Activated CD8-positive, alpha-beta memory T cell treated with anti-CD3 and anti-CD28 coated beads for 1 hour (primary cell): ENCODE measurements at places on chromosomes 3 and 15.
A peak's percentile ranks its signal among the peaks of the same experiment; 100 is the strongest.

GRCh38 chr3:115808244-115808643 is 184.9 kb downstream of the GAP43 start:
- DNase-seq = no peak

GRCh38 chr15:68553994-68554720 is 24.6 kb upstream of the CORO2B start:
- peak; percentile 10 for DNase-seq

- DNase-seq = no peak
These were observed 28.0 kb downstream of the SENP8 start for GRCh38 chr15:72146221-72146620.

GRCh38 chr15:28113394-28114113 is 14.4 kb upstream of the OCA2 start:
- DNase-seq = no peak

DNA sequence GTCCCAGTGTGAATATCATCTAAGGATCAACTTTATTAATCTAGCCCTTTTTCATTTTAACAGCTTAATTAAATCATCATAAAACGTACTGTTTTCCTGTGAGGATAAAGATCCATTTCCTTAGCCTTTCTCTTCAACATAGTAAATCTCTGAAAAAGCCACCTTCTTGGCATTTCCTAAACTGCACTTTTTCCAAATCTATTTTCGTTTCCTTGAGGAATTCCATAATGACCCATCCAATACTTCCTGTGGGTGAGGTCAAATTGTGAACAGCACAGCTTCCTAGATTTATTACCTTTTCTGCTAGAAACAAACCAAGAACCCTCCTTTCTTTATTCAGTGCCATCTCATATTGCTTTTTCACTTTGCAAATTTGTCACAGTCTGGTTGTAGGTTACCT is 129.4 kb upstream of the CNTN4 start:
- no peak for DNase-seq

DNA sequence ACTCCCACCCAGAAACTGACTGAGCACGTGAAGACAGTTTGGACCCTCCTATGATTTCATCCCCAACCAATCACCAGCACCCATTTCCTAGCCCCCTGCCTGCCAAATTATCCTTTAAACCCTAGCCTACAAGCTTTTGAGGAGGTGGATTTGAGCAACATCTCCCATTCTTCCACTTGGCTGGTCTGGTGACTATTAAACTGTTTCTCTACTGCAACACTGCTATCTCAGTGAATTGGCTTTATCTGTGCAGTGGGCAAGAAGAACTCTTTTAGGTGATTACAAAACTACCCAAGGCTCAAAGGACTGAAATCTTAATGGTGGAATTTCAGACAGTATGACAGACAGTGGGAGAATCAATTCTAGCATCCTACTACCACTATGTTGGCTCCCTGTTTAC is 57.6 kb downstream of the FOXB1 start:
- no peak for DNase-seq

GRCh38 chr15:26365077-26365476 is 407.8 kb downstream of the GABRB3 start:
- no peak for DNase-seq

GRCh38 chr3:53753518-53754183 is 92.6 kb downstream of the CHDH start:
- no peak for DNase-seq

- DNase-seq = no peak
These were observed 826.8 kb upstream of the CFAP20DC start for GRCh38 chr3:59876533-59877062.

DNA sequence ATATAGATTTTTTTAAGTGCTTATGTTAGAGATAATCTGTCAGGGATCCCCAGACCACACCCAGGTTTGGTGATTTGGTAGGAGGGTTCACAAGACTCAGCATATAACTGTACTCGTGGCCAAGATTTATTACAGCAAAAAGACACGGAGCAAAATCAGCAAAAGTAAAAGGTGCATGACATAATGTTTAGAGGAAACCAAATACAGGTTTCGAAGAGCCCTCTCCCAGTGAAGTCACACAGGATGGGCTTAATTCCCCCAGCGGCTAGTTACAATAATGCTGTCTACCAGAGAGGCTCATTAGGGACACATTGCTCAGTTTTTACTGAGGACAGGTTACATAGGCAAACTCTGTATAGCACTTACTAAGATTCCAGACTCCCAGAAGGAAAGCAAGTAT is 36.5 kb downstream of the MYO5A start:
- no peak for DNase-seq

DNA sequence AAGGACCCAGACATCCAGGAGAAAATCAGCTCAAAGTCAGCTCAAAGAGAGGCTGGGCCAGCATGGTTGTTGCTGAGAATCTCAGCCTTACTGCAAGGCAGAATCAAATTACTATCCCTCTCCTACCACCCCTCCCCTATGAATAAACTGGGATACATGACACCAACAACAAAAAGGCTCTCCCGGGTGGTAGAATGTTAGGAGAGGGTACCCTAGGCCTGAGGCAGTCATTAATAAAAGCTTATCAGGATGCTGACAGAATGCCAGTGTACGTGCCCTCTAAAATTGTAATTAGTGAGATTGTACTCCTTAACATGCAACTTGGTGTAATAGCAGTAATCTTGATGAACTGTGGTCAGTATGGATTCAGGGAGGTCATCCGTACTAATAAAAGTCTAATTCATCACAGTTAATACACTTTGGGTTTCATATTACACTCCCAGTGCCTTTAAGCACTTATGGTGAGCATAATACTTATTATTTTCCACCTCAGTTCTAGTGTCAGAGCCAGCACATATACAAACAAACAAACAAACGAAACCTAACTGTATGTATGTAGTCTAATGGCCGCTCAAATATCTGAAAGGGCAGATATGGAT is 76.5 kb downstream of the B3GALNT1 start:
- DNase-seq = no peak

DNA sequence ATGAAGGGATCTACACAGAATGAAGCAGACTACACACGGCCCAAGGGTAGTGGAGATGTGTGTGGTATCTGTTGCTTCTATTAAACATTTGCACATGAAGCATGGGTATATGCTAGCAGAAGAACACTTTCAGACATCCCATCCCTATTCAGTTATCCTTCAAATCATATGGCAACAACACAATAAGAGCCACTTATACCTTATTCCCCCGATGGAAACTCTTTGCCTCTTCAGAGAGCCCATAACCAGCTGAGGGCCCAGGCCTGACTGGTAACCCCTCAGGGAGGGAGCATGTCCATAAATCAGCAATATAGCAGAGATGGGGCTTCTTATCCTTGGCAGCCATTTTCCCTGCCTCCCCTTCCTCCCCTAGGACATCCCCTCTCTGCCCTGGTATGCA is 210.6 kb downstream of the FHIT start:
- DNase-seq = no peak

DNA sequence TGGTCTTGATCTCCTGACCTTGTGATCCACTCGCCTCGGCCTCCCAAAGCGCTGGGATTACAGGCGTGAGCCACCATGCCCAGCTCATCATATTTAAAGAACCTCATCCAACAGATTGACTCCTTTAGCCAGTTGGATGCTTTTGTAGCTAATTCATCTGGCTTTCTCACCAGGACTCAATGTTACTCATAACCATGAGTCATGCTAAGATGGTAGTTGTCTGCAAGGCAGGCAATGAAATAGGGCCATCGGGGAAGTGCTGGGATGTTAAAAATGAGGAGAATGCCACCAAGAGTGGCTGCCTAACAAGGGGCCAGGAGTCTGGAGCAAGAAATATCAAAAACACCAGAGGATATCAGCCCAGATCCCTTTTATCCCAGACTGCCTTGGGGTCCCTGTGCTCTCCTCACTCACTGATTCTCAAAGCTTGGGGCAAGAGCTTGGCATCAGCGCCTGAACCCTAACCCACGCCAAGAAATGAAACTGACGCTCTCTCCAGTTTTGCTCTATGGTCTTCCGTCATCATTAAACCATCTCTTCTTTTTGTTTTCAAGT is 7.4 kb upstream of the PCOLCE2 start:
- DNase-seq = no peak

- DNase-seq = no peak
These were observed 137.5 kb upstream of the CCDC54 start for GRCh38 chr3:107239703-107240102.

DNA sequence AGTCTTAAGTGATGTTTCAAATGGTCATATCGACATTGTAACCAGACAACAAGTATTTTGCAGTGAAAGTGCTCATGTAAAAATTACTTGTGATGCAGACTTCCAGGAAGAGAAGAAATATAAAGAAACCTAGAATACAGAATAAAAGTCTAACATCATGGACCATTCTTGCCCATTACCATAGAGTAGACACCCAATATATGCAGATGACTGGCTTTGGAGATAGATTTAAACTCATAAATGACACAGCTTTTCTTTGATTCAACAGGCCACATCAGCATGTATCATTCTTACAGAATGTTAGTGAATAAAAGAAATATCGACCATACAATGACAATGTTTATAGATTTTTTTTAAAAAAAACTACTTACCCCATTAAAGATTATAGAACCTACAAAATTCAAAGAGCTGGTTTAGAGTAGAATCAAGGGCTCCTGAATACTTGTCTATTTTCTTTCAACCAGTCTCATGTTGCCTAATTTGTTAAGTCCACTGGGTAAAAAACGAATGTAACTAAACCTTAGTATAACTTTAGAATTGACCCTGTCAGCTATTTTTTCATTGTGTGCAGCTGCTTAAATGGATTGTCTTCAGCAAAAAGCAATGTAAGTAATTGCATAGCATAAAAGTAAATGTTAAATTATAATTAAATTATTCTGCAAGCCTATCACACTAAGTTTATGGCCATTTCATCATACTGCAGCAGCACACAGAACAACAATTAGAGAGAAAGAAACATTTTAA is 268.7 kb upstream of the AGTR1 start:
- DNase-seq = no peak

- DNase-seq = peak; percentile 23
These were observed 111.7 kb downstream of the LMLN start for GRCh38 chr3:198071602-198072287.

DNA sequence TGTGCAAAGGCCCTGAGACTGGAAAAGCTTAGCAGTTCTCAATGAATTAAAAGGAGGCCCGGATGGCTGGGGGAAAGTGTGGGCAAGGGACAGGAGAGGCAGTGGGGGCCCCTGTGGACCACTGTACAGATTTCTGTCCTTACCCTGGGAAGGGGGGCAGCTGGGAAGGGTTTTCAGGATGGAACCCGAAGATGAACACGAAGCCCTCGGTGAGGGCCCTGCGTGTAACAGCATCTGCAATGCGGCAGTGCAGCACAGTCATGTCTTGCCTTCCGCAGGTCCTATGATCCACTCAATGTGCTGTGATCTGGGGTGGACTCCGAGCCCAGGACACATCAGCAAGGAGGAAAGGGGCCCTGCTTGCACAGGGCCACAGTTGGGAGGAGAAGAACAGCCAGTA is 7.9 kb upstream of the ATP2B2 start:
- no peak for DNase-seq

DNA sequence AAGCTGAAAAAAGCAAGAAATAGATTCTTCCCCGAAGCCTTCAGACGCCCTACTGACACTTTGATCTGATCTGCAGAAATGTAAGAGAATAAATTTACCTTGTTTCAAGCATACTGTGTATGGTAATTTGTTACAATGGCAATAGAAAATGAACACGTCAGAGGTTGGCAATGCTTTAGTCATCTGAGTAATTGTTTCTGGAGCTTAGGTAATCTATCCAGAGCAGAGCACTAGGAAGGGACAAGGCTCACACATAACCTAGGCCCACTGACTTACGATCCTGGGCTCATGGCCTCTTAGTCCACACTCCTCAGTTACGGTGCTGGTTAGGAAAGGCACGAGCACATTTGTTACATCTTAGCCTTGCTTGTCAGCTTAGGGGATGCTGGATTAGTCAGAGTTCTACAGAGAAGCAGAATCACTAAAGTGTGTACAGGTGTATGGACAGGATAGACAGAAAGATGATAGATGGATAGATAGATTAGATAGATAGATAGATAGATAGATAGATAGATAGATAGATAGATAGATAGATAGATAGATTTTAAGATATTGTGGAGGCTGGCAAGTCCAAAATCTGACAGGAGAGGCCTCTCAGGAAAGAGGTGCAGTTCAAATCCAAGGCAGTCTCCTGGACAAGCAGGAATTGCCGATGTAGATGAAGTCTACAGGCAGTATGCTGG is 46.8 kb upstream of the TBC1D23 start:
- no peak for DNase-seq

GRCh38 chr3:26621176-26621575 is 1.4 kb upstream of the LRRC3B start:
- DNase-seq = no peak

DNA sequence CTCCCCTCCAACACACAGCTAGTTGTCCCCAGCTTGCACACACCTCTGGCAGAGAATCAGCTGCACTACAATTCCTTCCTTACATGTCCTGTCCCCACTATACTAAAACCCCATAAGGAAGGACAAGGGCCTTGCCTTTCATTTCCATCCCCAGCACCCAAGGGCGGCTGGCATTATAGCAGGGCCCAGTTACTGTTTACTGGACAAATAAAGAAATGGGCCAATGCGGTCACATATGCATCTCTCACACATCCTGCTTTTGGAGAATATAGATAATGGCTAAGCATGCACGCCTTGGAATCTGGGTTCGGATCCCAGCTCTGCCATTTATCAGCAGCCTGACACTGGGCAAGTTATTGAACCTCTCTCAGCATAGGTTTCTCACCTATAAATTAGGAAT is 99.1 kb downstream of the DAPK2 start:
- no peak for DNase-seq

DNA sequence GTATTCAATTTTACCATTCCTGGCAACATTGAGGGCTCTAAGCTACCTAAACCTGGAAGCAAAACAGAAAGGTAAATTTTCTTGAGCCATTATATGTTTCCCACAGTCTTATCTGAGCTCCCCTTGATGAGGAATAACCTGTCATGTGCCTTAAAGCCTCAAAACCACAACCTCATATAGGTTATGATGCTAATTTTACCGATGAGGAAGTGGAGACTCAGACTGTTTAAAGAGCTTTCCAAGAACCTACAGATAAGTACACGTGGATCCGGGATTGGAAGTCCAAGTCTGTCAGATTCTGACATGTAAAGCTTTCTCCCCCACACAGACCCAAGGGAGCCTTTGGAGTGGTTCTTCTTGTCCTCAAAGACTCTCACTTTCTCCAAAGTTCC is 140.5 kb downstream of the SEMA6D start:
- no peak for DNase-seq
